AG09319 (cell line): ENCODE measurements at places on chromosomes 6 and 20.

DNA sequence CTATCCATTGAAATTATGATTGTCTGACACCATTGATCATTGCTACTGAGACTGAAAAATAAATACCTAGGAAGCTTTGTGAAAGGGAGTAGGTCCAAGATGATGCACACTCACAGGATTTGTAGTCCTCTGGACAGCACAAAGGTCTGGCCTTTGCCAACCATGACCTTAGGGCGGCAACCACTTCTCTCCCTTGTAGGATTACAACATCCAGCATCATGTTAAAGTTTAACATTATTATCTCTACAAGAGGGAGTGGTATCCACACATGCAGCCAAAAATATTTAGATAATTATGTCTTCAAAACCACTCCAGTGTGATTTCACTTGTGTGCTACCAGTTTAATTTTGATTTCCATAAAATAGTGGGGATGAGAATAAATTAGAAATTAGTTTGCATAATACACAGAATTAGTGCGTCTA lies 51.1 kb upstream of the NHSL1 start:
- no peak for DNase-seq

DNA sequence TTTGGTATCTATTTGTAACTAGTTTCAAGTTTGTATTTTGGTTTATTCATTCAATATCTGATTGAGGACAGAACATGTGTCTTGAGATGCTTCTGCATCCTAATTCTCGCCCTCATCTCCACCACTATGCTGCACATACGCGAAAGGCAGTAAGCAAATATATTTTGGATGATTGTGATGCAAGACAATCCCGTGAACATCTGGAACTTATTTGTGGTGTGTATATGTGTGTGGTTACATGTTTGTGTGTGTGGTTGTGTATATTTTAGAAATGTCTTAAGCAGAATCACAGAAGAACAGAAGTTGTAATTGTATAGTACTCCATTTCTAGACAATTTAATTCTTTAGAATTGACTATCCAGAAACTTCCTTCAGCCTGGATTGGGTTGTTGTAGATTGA lies 35.1 kb upstream of the RNF144B start:
- no peak for DNase-seq

DNA sequence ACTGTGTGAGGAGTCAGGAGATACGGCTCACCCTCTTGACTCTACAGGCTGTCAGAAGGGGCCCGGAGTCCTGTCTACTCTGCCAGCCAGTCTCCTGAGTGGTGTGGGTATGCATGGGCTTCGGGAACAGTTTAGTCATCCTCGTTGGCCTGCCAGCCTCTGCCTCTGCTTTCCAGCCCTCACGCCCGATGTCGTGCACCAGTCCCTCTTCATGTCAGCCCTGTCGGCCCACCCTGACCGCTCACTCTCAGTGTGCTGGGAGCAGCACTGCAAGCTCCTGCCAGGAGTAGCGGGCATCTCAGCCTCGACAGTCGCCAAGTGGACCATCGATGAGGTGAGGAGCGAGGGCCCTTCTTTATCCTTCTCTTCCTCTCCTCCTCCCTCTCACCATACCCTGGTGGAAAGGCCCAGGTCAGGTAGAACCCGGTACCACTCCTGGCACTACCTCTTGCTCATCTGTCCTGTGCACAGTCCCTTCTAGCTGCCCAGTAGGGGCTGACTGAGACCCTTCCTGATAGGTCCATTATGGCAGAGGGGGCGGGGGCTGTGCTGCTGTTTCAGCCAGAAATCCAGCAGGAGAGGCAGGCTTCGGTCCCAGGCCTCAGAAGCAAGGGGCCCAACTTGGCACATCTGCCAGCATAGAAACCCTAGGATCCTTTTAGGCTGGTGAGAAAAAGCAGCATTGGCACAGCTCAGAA lies 18.7 kb upstream of the SGK2 start:
- no peak for DNase-seq

GRCh38 chr20:62089393-62089792 lies 23.7 kb upstream of the TAF4 start:
- DNase-seq = no peak

DNA sequence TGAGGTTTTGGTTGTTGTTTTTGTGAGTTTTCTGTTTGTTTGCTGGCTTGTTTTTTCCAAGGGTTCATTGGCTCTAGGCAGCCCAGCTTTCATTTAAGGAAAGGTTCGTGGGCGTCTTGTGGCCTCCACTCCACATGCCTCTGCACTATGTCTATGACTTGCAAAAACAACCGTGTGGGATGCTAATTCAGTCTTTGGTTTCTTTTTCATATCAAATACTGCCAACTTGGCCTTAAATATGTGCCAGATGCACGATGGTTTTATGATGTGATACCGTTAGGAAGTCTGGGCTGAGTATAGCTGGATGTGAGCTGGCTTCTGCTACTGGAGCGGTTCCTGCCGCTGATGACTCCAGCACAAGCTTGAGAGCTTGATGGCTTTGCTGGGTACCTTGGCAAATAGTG lies 96.3 kb downstream of the BMP2 start:
- DNase-seq = no peak

GRCh38 chr20:33669873-33670640 lies 3.3 kb downstream of the ACTL10 start:
- DNase-seq = no peak

DNA sequence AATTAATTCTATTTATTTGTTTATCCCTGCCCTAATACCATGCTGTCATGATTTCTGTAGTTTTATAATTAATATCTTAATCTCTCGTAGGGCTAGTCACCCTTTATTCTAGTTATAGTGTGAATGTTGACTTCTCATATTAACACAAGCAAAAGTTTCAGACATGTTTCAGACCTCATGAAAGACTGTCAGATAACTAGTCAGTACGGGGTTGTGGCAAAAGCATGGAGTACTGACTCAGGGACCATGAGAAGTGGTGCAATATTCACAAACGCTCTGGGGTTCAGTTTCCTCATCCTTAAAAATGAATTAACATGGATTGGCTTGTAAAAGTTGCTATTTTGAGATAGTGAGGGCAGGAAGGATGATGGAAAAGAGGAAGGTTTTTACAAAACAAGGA lies 148.9 kb downstream of the TMEM200A start:
- no peak for DNase-seq

DNA sequence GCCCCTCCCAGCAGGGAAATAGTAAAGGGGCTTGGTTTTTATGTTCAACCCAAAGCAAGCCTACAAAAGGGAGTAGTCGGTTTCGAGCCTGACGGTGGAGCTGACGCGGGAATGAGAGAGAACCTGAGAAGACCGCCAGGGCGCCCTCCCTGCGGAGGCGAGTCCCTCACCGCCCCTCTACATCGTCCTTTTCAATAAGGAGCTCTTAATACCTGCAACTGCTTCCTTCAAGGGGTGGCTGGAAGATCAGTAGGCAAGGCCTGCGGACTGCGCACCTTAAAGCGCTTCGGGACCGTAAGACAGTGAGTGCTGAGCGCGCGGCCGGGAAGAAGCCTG lies 709 bp upstream of the ZNF76 start:
- no peak for DNase-seq

- DNase-seq = no peak
These were observed 3.3 kb upstream of the CNKSR3 start for GRCh38 chr6:154513601-154514320.

DNA sequence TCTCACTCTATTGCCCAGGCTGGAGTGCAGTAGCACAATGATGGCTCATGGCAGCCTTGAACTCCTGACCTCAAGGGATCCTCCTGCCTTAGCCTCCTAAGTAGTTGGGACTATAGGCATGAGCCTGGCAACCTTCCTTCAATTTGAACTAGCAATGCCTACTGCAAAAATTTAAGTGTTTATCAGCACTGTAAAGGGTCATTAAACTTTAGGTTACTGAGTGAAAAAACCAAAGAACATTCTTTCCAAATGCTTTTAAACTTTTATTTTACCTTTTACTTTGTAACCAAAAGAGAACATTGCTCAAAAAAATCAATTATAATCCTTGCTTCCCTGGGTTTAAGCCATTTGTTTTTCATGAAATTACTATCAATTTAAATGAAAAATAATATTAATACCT lies 101.0 kb upstream of the NHSL1 start:
- no peak for DNase-seq

DNA sequence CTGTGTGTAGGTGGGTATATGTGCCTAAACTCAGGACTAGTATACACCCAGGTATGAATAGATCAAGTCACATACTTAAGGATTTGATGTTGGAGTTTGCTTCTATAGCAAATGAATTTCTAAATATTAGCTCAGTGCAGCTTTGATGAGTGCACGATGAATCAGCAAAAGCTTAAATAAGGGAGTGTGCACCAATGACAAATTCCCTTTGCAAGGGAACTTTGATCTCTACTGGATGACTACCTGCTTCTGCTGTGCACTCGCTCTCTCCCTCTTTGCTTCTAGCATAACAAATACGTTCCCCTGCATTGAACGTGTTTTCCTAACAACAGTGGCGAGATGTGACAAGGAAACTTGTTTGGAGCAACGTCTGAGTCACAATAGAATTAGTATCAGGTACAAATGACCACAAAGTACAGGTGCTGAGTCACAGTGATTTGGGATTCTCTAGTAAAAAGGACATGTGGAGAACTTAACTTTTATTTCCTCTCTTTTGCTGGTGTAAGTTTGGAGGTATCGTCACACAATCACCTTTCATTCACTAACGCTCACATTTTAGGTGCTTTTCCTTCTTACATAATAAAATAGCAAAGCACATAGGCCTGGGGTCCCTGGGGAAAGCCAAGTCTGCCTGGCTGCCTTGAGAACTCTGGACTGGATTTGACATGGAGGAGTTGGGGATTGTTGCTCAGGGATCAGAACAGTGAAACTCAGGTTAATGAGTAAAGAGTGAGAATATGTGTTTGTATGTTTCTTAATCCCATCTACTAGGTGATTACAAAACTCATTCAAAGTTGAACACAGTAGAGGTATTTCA lies 49.7 kb downstream of the KLHL31 start:
- peak; percentile 12 for DNase-seq

DNA sequence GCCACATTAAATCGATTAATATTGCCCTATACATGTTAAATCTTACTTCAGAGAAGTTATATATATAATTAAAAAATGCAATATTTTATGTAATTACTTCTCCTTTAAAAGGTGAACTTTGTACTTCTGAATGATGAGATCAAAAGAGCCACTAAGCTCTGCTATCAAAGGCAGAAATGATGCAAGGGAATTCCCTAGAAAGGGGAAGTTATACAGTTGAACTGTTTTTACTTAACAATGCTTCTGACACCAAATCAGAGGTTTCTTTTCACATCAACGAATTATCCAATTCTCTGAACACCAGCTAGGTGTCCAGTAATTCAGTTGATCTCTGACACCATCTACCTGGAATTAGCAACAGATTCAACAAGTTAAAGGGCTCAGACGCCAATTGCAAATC lies 319.9 kb upstream of the TSHZ2 start:
- DNase-seq = no peak

DNA sequence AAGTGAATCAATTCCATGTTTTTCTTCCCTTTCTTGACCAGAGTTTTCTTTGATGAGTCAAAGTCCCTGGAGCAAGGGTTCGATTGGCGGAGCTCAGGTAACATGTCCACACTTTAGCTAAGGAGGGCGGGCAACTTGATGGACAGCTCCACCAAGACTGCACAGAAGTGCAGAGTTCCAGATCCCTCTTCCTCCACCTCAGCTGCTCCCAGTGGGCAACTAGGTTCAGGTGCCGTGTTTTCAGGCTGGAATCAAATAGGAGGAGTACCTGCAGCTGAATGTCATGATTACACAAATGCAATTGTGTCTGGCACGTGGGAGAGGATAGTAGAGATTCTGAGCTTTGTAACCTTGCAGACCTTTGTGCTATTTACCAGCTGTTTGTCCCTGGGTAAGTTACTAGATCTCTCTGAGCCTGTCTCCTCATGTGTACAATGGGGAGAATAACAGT lies 1.9 kb upstream of the ELMO2 start:
- DNase-seq = no peak

DNA sequence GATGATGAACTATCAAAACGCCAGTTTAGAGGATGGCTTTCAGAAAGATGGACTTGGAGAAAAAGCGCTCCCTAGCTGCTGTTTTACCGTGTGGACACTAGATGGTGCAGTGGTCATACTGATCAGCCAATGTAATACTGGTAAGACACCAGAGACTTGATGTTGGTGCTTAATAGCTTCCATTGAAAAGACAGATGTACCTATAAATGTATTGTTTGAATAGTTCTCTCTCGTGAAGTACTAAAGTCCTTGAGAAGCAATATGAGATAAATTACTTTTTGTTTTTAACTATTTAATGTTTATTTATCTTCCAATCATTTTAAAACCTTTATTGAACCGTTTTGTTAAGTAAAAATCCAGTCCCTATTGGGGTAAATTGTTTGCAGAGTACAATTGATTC lies 63.9 kb upstream of the FUCA2 start:
- no peak for DNase-seq

- no peak for DNase-seq
These were observed 51.7 kb downstream of the CTNNBL1 start for GRCh38 chr20:37745553-37745952.

GRCh38 chr6:108661430-108661829 lies 100.7 kb downstream of the FOXO3 start:
- peak; percentile 27 for DNase-seq

- peak; percentile 65 for DNase-seq
These were observed 16.4 kb downstream of the BRD2 start for GRCh38 chr6:32984622-32985389.

DNA sequence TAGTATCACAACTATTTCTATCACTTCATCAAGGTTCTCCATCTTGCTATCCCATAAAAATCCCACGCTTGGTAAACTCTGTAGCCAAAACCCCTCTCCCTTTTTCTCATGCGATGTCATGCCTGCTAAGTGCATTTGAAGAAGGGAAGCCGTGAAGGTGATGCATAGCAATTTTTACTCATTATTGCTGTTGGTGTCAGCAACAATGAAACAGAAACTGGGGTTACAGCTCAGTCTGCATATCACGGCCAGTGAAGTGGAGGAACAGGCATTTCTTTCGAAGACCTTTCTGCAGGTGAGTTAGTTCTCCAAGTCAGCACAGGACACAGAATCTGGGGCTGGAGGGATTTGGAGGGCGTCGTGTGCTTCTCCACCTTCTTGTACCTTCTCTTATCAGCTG lies 5.8 kb downstream of the UNC93A start:
- DNase-seq = no peak

DNA sequence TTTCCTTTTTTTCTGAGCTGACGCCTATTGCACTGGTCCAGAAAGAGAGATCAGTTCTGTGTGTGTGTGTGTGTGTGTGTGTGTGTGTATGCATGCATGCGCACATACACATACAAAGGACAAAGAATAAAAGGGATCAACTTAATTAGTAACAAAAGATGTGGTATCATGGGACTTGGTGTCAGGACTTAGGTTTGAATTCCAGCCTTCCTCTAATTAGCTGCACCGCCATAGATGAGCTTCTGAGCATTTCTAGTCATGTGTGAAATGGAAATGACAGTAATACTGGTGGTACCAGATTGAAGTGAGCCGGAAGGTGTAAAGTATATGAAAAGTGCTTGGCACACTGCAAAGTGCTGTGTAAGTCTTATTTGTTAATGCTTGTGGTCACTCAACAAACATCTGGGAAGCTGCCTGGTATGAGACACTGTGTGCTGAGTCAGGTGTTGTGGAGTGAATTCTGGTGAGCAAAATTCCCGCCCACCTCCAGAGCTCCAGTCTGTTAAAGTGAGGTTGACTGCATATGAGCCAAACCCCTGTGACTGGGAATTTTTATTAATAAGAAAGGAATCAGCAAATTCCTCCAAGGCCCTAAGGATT lies 12.4 kb downstream of the DAAM2 start:
- no peak for DNase-seq
